ENCODE measurements at places on chromosomes 2 and 18.

DNA sequence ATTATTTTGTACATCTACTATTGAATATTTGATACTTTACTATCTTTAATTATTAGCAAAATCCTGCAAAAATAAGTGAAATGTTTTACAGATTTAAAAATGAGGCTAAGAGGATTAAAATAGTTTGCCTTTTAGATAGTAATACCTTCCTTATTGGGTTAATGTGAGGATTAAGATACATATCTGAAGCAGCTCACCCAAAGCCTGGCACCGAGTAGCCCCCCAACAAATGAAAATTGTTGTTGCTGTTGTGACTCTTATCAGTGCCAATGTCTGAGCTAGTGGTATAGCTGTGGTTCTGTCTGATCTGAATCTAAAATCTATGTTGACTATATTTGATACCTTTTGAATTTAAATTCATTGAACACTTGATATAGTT, 34.6 kb downstream of the GULP1 start:
- DNase-seq: no peak

GRCh38 chr2:205800773-205801172, 118.5 kb downstream of the NRP2 start:
- DNase-seq: peak; percentile 93

- peak; percentile 51 for DNase-seq
Measured at GRCh38 chr2:63488118-63488713, 100.1 kb downstream of the WDPCP start.

- DNase-seq: peak; percentile 57
Measured at GRCh38 chr2:172208791-172209325, 106.2 kb upstream of the DLX2 start.

- no peak for DNase-seq
Measured at GRCh38 chr2:37826611-37827010, 98.5 kb upstream of the RMDN2 start.

- no peak for DNase-seq
Measured at GRCh38 chr2:43717322-43717721, 41.1 kb upstream of the C1GALT1C1L start.

Data from lung microvascular endothelial cell (primary cell).